AG09319 (cell line): ENCODE measurements at places on chromosomes 5 and 9.
A peak's percentile ranks its signal among the peaks of the same experiment; 100 is the strongest.

- DNase-seq, result peak; percentile 67
Observed at GRCh38 chr5:124343451-124343867, 403.0 kb downstream of the ZNF608 start.

DNA sequence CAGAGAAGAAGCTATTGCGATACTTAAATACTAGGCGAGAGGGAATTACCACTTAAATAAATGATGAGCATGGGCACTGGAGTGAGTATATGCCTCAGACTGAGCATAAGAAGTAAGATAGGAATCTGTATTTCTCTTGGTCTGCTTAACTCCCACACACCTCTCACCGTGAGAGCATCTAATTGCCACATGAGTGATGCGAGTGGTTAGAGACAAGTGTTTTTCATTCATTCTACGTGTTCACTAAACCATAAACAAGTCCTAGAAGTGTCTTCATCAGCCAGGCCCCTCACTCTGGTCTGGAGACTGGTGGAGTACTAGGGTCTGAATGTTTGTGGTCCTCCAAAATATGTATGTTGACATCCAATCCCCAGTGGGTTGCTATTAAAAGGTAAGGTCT lies 150.2 kb upstream of the SLC12A2 start:
- no peak for DNase-seq

DNA sequence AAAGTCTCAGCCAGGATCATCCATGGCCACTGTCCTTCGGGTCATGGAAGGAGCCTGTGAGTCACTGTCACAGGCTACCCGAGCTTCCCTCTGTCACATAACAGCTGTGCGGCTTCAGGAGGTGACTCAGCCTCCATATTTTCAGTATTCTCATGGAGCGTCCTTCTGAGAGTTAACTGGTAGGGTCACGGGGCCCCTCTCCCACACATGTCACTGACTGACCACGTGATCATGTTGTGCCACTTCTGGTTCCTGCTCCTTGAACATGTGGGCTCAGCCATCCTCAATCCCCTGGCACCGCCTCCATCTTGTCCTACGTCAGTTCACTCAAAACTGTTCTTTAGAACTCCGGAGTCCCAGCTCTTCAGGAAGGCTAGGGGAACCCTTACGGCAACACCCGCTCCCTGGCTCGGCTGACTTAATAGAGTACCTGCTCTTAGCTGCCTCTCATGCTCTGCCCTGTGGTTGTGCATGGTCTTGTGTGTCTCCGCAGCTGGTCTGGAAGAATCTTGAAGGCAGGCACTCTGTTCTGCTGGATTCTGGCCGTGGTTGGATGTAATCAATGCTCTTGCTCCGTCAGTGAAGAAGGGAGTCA lies 182.8 kb downstream of the ICE1 start:
- no peak for DNase-seq

DNA sequence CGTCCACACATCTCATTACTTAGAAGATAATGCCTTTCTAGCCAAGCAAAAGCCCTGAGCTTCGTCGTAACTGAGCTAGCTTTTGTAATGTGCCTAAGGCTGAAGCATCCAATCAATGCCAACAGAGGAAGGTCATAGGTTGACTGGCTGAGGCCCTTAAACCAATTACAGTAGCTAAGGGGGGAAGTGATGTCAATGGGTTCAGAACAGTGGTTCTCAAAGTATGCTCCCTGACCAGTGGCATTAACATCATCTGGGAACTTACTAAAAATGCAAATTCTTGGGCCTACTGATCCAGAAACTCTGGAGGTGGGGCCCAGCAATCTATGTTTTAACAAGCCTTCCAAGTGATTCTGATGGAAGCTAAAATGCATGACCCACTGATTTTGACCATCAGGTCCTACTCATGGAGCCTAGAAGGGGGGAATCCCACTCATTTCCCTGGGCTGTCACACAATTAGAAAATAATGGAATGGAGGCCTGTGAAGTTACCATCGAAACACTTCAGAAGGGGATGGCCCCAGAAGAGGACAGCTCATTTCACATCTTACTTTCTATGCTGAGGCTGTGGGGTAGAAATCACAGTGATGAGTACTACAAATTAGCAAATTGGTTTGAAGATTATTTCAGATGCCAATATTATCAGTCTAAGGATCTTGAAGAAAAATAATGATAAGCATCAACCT lies 4.8 kb upstream of the VLDLR start:
- no peak for DNase-seq

- no peak for DNase-seq
Observed at GRCh38 chr5:159324986-159325385, 5.3 kb downstream of the IL12B start.

- no peak for DNase-seq
Observed at GRCh38 chr5:158120760-158121159, 261.8 kb upstream of the CLINT1 start.

GRCh38 chr5:45454114-45454513 lies 242.1 kb downstream of the HCN1 start:
- DNase-seq, result no peak

- DNase-seq, result no peak
Observed at GRCh38 chr5:89444088-89444487, 561.1 kb upstream of the MEF2C start.

DNA sequence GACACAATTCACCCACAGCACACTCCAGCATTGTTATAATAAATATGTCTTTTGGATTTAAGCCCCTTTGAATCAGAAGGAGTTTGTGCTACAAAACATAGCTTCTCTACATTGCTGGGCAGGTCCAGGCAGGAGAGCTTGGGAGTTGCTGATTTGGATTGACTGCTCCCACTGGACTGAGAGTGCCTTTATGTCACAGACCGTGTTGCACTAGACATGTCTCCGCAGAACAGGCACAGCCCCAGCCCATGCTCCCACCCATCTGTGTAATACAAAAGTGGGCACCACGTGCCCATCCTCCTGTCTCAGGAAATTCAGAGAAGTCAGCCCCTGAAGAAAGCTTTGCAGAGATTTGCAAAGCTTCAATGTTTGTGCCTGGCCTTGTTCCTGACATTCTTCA lies 117.1 kb downstream of the MED10 start:
- DNase-seq, result no peak

GRCh38 chr9:115733318-115734110 lies 420.1 kb upstream of the PAPPA start:
- DNase-seq, result no peak
